HuH-7.5 (cell line): ENCODE measurements at places on chromosomes 5 and 9.

DNA sequence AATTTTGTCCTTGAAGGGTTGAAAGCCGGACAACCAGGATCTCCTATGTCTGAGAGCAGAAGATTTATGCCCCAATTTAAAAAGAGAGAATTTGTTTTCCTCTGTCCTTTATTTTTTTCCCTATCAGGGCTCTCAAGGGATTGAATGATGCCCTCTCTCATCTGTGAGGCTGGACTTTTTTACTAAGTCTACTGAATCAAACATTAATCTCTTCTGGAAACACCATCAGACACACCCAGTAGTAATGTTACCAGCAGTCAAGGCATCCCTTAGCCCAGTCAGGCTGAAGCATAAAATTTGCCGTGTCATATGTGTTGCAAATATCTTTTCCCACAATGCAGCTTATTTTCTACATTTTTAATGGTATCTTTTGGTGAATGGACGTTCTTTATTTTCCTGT, 1497.9 kb downstream of the MAT2B start:
- no peak for DNase-seq

- DNase-seq: no peak
These were observed 39.6 kb downstream of the SFXN1 start for GRCh38 chr5:175517824-175518450.

GRCh38 chr5:74916831-74917710, 50.9 kb upstream of the FAM169A start:
- DNase-seq: peak; percentile 39

DNA sequence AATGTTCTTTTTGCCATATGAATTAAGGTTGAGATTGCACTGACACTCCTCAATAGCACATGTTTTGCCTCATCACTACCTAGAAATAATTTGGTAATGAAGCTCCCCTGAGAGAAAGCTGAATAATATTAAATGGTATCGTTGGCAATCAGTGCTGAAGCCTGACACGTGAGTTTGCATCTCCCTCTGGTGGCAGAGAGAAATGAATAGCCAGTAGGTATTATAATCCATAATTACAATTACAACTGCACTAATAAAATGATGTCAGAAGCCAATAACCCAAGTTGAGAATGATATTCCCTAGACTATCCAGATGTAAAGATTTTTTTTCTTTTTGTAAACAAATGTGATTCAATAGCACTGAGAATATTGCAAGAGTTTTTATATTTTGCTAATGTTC, 700.3 kb downstream of the PTPRD start:
- DNase-seq: no peak

DNA sequence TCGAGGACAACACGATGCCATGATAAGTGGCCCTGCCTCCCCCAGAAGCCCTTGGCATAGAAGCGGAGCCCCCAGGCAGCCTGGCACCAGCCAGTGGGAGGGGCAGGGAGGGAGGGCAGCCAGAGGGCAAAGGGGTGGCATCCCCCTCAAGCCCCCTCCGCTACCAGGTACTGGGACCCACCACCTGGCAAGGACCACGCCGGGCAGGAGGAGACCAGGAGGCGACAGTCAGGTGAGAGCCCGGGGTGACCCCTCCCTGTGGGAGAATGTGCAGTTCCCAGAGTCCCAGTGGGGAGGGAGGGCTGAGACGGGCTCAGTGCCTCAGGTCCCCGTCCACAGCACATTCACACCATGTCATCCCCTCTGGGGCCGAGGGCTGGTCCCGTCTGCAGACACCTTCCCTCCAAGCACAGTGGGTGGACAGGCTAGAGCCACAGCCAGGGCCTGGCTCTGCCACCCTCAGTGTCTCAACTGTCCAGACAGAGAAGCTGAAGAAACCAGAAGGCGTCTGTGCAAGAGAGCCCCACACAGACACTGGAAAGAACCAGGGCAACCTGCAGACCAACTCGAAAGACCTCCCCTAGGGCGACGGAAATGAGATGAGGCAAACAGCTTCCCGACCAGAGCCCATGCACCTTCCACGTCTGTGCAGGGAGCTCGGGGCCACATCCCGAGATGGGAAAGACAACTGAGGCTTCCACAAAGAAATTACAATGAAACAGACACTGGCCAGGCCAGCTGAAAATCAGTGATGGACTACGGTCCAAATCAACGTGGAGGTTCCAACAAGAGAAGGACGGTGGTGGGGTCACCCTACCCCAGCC, 11.1 kb downstream of the BRD3 start:
- DNase-seq: no peak

GRCh38 chr5:176818391-176819098, 8.2 kb downstream of the UNC5A start:
- DNase-seq: peak; percentile 77

DNA sequence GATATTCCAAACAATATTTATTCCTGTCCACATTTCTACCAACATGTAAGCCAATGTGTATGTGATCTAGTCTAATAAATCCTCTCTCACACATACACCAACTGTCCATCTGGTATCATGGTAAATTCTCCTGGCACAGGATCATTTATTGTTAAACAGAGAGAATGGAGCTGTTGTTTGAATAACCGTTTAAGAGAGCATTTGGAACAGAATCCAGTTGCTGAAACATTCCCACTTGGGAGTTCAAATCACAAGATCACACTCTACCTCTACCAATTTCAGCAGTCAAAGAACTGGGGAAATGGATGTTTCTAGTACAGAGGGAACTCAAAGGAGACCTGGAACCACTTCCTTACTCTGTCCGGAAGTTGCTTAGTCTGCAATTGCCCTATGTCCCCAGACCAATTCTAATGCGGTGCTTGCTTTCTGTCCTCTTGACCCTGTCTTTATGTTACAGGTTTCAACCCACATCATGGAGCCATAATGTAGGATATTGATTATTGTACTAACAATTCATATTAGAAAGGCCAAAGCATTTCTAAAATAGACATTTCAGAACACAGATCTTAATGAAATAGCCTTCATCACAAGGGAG, 488.4 kb downstream of the SEMA5A start:
- DNase-seq: no peak

- no peak for DNase-seq
These were observed 69.6 kb downstream of the IL31RA start for GRCh38 chr5:55920784-55921183.

GRCh38 chr9:95224376-95225019, 93.0 kb downstream of the FANCC start:
- no peak for DNase-seq

- DNase-seq: no peak
These were observed 130.6 kb downstream of the ADAMTS2 start for GRCh38 chr5:179214678-179215077.

- DNase-seq: no peak
These were observed 172.8 kb downstream of the CARTPT start for GRCh38 chr5:71891856-71892255.

GRCh38 chr5:120767178-120767820, 303.2 kb downstream of the PRR16 start:
- no peak for DNase-seq

- no peak for DNase-seq
These were observed 8.6 kb downstream of the SURF4 start for GRCh38 chr9:133367221-133367620.

GRCh38 chr9:75418518-75418917, 330.2 kb downstream of the OSTF1 start:
- no peak for DNase-seq

- no peak for DNase-seq
These were observed 32.3 kb downstream of the OTULIN start for GRCh38 chr5:14696851-14697250.

GRCh38 chr5:40221796-40222195, 457.9 kb upstream of the PTGER4 start:
- DNase-seq: no peak

- no peak for DNase-seq
These were observed 869.0 kb downstream of the TLE4 start for GRCh38 chr9:80440724-80441123.

DNA sequence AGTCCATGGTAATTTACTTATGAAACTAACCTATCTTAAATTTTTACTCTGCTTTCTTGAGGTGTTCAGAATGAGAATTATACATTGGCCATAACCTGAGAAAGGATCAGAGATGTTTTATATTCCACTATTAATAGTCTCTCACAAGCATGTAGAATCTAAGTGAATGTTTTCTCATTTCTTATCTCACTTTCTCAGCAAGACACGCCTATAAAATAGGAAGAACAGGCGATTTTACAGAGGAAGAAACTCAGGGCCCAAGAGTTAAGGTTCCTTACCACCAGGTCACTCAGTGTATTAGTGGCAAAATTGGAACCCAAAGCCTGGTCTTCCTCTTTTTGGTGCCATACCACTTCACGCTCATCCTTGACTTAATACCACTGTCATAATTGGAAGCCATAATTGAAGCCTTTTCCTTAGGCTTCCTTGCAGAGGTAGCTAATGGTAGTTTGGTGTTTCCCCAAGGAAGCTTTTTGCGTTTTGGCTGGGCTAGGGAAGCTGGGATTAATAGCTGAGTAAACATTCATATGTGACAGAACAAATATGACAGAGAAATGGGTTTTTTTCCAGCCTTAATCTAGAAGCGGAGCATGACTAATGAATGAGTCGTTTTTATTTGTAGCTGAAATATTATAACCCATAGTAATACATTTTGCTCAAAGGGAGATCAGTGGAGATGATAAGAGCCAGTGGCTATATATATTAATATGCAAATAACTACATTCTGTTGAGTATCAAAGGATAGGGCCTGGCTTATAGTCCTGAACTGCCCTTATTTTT, 16.9 kb downstream of the HMGXB3 start:
- DNase-seq: no peak

DNA sequence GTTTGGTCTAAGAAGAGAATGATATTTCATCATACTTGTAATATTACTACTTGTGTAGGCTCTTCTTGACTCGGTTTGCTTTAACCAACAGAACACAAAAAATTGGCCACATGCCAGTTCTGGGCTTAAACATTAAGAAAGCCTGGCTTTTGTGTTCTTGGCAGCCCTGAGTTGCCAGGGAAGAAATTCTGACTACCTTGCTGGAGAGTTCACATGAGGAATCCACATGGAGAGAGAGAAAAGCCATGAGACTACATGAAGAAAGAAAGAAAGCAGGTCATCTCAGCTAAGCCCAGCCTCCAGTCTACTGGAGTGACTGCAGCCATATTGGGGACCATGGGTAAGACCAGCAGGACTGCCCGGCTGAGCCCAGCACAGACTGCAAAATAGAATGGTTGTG, 524.8 kb downstream of the RAB3C start:
- DNase-seq: no peak

GRCh38 chr5:1495525-1495897, 28.2 kb downstream of the LPCAT1 start:
- DNase-seq: no peak

DNA sequence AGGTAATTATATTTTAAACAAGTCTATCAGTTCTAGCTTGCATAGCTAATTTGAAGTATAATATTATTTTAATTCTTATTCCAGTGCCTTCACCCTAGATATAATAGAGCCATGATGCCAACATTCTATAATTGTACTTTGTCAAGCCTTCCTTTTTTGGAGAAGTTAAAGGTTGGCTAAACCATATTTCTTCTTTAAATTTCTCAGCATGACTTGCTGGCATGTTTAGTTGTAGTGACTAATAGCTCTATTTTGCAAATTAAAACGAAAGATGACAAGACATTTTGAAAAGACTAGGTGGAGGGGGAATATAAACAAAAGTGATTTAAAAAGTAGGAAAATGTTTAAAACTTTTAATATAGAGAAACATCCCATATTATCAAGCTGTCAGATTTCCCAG, 400.7 kb downstream of the PSAT1 start:
- no peak for DNase-seq

DNA sequence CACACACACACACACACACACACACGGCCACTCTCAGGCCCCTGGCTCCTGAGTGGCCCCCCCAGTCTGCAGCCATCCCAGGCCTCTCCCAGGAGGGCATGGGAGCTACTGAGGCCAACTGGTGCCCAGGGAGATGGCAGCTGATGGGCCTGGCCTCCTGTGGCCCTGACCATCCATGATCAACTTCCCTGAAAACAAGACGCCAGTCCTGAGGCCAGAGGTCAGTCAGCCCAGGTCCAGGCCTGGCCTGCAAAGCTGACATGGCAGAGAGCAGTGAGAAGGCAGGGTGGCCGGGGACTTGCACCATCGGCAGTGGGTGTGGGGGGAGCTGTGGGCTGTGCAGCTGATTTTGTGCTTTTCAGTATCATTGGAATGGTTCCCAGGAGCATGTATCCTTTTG, 47.0 kb downstream of the SARDH start:
- DNase-seq: no peak

DNA sequence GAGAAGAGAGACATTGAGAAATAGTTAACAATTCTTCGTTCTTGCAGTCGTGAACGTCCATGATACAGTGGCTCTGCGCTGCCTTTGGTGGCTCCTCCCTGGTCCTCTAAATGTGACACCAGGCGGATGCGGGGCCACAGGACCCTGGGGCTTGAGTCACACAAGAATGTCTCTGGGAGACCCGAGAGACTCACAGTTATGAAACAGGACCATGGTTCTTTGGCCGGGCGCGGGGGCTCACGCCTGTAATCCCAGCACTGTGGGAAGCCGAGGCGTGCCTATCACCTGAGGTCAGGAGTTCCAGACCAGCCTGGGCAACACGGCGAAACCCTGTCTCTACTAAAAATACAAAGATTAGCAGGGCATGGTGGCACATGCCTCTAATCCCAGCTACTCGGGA, 767 bp upstream of the ZDHHC11 start:
- DNase-seq: no peak

DNA sequence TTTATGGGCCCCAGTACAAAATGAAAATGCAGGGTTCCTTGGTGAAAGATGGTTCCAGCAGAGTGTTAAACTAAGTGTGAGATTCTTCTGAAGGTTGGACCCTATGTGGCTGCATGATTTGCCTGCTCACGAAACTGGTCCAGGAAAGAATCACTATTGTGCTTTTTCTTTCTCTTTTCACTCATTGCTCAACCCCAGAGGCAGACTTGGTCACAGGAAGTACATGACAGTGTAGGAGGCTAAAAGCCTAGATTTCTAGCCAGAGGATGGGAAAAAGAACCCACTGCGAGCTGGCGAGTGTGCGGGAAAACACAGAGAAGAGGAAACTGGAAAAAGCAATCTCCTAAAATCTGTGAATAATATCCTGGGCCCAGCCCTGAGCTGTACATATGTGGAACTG, 18.6 kb downstream of the SLC36A2 start:
- DNase-seq: no peak

GRCh38 chr5:114316167-114316566, 45.7 kb upstream of the KCNN2 start:
- DNase-seq: no peak

DNA sequence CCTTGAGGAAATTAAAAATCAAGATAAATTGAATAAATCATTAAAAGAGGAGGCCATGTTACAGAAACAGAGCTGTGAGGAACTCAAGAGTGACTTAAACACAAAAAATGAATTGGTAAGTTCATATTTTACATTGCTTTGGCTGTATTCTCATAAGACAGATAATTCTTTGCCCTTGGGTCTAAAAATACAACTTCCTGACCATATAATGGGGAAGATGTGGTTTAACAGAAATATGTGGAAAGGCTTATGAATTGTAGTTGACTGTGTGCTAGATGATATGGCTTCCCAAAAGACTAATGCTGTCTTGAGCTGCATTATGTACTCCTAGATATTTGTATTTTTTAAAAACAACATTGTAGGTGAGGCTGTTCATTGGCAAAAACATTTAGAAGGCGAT, 33.1 kb downstream of the CNTRL start:
- no peak for DNase-seq

GRCh38 chr5:59999056-59999455, 105.5 kb upstream of the PDE4D start:
- no peak for DNase-seq

- DNase-seq: no peak
These were observed 142.4 kb downstream of the OLFM1 start for GRCh38 chr9:135229701-135230385.
